ENCODE measurements at places on chromosomes 1 and 21.
A peak's percentile ranks its signal among the peaks of the same experiment; 100 is the strongest.

GRCh38 chr1:5491207-5491904 lies 500.9 kb downstream of the NPHP4 start:
- no peaks in the 10 kb centered on the region for H3K27me3 ChIP-seq
- H3K4me1 ChIP-seq = no peaks in the 10 kb centered on the region
- no peak for DNase-seq
- H3K4me3 ChIP-seq = no peak overlapping the region

DNA sequence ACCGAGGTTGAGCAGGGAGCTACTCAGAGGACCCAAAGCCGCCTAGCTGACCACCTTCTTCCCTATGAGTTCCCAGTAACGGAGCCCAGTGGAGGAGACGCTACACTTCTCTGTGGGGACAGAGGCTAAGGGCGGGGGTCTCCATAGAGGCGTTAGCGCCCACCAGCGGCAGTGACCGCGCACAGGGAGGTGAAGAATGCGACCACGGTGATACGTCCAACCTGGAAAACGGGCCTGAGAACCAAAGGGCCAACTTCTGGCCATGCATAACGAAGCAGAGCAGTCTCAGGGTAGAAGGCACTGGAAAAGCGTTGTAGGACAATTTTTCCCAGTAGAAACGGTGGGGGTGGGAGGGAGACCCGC lies 400 bp upstream of the COG2 start:
- peaks cover 13% of the 10 kb centered on the region for H3K27me3 ChIP-seq
- peak overlapping the region; percentile 94 for H3K4me3 ChIP-seq
- peaks cover 34% of the 10 kb centered on the region for H3K4me1 ChIP-seq
- peak overlapping the region; percentile 48 for H3K27ac ChIP-seq
- no peak for DNase-seq
- H3K36me3 ChIP-seq = peaks cover 5% of the 10 kb centered on the region

- H3K4me1 ChIP-seq = peaks cover 8% of the 10 kb centered on the region
- H3K27me3 ChIP-seq = no peaks in the 10 kb centered on the region
- no peak overlapping the region for H3K4me3 ChIP-seq
These were observed 47.4 kb upstream of the WNT2B start for GRCh38 chr1:112461200-112461871.

DNA sequence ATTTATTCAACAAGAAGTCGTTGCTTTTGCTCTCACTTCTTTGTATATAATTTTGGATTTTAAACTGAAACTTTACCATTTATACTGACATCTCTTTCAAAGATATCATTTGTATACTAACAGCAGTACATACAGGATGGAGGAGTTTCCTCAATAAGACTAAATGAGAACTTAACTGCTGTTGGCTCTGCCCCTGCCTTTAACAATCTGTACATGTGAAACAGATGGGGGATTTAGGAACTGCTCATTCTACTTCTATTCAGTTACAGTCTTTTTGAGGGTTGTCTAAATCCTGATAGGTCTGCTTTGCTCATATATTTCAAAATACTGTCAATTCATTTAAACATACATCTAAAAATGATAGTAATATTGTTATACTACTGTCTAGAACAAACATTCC lies 663.2 kb downstream of the ADGRL2 start:
- no peak overlapping the region for H3K4me3 ChIP-seq
- H3K4me1 ChIP-seq = no peaks in the 10 kb centered on the region
- no peak overlapping the region for H3K27ac ChIP-seq
- H3K36me3 ChIP-seq = no peaks in the 10 kb centered on the region
- no peaks in the 10 kb centered on the region for H3K27me3 ChIP-seq

DNA sequence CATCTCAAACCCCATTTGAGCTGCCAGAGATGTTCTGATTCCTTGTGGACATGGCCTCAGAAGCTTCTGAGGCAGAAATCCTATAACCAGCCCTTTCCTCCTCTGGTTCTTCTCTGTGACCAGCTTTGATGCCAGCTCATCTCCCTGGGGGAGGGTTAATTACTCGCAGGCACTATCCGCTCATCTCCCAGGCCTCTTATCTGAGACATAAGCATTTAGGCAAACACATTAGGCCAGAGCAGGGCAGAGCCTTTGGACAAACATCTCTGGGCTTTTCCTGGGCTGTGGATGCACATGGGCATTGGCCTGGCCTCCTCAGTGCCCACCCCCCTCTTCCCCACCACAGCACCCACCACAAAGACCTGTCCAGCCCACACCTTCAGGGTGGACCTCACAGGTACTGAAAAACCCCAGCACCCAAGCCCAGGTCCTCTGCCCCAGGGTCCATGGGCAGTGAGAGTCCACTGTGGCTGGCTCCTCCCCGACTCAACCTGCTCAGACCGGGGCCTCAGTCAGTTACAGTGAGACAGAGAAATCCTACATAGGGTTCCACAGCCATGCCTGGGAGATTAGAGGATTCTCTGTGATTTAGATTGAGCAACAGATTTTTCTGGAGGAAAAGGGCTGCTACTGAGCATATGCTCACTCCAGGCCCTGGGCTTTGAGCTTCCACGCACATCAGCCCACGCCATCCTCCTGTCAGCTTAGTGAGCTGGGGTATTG lies 26.9 kb downstream of the IGSF21 start:
- no peak for DNase-seq
- H3K4me1 ChIP-seq = no peaks in the 10 kb centered on the region
- H3K27me3 ChIP-seq = peaks cover 2% of the 10 kb centered on the region
- H3K36me3 ChIP-seq = no peaks in the 10 kb centered on the region
- H3K27ac ChIP-seq = no peak overlapping the region

- H3K27me3 ChIP-seq = no peaks in the 10 kb centered on the region
- peak overlapping the region; percentile 36 for H3K4me3 ChIP-seq
- peaks cover 74% of the 10 kb centered on the region for H3K4me1 ChIP-seq
- peaks cover 73% of the 10 kb centered on the region for H3K36me3 ChIP-seq
- peak overlapping the region; percentile 68 for H3K27ac ChIP-seq
These were observed 5.9 kb downstream of the SSBP3 start for GRCh38 chr1:54400329-54400728.

GRCh38 chr1:41404308-41404761 lies 43.1 kb downstream of the FOXO6 start:
- H3K36me3 ChIP-seq = no peaks in the 10 kb centered on the region
- no peak overlapping the region for H3K4me3 ChIP-seq
- H3K27me3 ChIP-seq = peaks cover 14% of the 10 kb centered on the region
- H3K27ac ChIP-seq = no peak overlapping the region

DNA sequence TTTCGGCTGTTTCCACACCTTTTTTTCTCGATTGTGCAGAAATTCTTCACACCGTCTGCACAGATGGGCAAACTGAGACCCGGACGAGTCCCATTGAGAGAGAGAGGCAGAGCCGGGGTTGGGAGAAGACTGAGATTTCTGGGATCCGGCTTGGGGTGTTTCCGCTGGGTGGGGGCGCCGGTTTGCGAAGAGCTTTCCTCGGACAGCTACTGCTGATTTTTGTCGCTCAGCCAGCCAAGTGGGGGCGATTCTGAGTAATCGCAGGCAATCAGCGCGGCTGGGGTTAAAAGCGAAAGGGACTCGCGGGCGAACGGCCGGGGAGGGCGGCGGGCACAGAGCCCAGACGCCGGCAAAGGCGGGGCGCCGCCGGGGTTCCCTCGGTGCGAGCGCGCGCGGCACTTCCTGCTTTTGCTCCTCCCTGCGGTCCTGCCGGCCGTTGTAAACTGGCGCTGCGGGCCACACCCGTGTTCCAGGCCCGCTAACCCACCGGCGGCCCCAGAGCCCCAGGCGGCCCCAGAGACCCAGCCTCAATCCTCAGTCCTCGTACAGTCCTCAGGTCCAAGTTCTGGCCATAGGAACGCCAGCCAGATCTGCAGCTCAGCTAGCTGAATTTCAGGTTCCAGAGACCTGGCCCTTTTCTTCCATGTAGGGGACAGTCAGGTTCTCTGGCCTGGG lies 32.4 kb upstream of the JUN start:
- peak overlapping the region; percentile 81 for H3K4me3 ChIP-seq
- DNase-seq = peak; percentile 90
- peaks cover 33% of the 10 kb centered on the region for H3K4me1 ChIP-seq
- H3K27me3 ChIP-seq = no peaks in the 10 kb centered on the region
- no peaks in the 10 kb centered on the region for H3K36me3 ChIP-seq

- no peaks in the 10 kb centered on the region for H3K27me3 ChIP-seq
- no peak overlapping the region for H3K27ac ChIP-seq
- peaks cover 64% of the 10 kb centered on the region for H3K4me1 ChIP-seq
- DNase-seq = peak; percentile 37
- H3K4me3 ChIP-seq = no peak overlapping the region
These were observed 3.7 kb upstream of the SEMA4A start for GRCh38 chr1:156149374-156150332.

- H3K4me3 ChIP-seq = no peak overlapping the region
- H3K36me3 ChIP-seq = no peaks in the 10 kb centered on the region
- no peak overlapping the region for H3K27ac ChIP-seq
- no peaks in the 10 kb centered on the region for H3K27me3 ChIP-seq
- peaks cover 2% of the 10 kb centered on the region for H3K4me1 ChIP-seq
These were observed 125.0 kb upstream of the IVNS1ABP start for GRCh38 chr1:185442050-185442449.

DNA sequence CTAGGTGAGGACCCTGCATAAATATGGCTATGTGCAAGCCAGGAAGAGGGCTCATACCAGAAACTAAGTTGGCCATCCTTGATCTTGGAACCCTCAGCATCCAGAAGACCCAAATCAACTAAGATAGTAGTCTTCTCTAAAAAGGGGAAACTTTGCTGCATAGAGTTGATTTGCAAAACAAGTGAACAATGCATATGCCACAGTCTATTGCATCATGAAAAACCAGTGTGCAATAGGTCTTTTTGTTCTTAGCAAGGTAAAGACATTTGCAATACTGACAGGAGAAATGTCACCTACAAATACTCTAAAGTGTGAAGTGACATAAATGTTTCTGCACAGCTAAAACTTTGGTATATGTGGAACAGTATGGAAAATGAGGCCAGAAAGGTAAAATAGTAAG lies 2.0 kb upstream of the IFI16 start:
- H3K4me3 ChIP-seq = peak overlapping the region; percentile 10
- peaks cover 39% of the 10 kb centered on the region for H3K4me1 ChIP-seq
- no peaks in the 10 kb centered on the region for H3K27me3 ChIP-seq

- H3K4me1 ChIP-seq = peaks cover 31% of the 10 kb centered on the region
- H3K27ac ChIP-seq = no peak overlapping the region
These were observed 4.3 kb downstream of the TRIM46 start for GRCh38 chr1:155177918-155178281.

- peaks cover 1% of the 10 kb centered on the region for H3K27me3 ChIP-seq
- H3K4me3 ChIP-seq = no peak overlapping the region
- DNase-seq = no peak
- no peaks in the 10 kb centered on the region for H3K4me1 ChIP-seq
- no peaks in the 10 kb centered on the region for H3K36me3 ChIP-seq
- no peak overlapping the region for H3K27ac ChIP-seq
These were observed 333.6 kb upstream of the CAMK1G start for GRCh38 chr1:209249785-209250440.

GRCh38 chr1:209755926-209756614 lies at the start of gene TRAF3IP3:
Gene TRAF3IP3 (plus strand): TSS chr1:209756053. CDS start chr1:209760040, 3,987 bp downstream.
- H3K4me1 ChIP-seq = peaks cover 75% of the 10 kb centered on the region
- H3K36me3 ChIP-seq = peaks cover 47% of the 10 kb centered on the region
- peak within 1 kb of the TSS; percentile 92 for H3K4me3 ChIP-seq
- H3K27ac ChIP-seq = peak within 1 kb of the TSS; percentile 98
- no peaks in the 10 kb centered on the region for H3K27me3 ChIP-seq

DNA sequence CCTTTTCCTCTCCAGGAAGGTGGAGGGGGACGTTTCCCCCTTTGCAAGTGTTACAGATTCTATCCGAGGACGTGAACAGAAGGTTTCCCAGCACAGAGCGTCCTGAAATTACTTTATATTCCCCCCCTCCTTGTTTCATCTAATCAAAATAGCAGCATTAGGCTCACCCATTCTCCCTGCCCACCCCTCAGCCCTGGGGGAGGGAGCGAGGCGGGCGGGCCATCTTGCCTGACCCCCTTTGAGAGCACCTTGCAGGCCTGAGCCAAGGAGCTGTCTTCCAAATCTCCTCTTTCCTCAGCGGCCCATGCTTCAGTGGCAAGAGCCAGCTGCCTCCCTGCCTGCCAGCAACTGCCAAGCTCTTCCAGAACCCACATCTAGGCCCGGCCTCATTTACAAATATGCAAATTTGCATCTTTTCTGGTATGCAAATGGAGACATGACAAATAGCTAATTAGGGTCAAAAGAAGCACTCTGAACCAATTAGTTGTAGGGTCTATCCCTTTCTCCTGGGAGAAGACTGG lies 69.1 kb upstream of the POU3F1 start:
- H3K27me3 ChIP-seq = no peaks in the 10 kb centered on the region
- no peak overlapping the region for H3K4me3 ChIP-seq
- H3K36me3 ChIP-seq = no peaks in the 10 kb centered on the region
- no peaks in the 10 kb centered on the region for H3K4me1 ChIP-seq

DNA sequence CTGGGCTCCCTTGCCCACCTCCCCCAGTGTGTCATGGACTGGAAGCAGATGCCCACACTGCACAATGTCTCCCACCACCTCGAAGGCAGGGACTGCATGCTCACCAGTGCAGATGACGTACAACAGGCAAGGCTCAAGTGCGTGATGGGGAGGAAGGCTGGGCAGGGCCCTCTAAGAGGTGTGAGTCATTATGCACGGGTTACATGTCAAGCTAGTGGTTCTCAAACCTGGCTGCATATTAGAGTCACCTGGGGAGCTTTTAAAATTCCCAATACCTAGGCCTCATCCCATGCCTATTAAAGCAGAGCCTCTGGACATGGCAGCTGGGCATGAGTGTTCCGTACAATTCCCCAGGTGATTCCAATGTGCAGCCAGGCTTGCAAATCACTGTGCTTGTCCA lies 137.9 kb upstream of the NGF start:
- H3K4me1 ChIP-seq = no peaks in the 10 kb centered on the region
- no peak overlapping the region for H3K4me3 ChIP-seq
- H3K27me3 ChIP-seq = peaks cover 11% of the 10 kb centered on the region
- H3K36me3 ChIP-seq = no peaks in the 10 kb centered on the region
- no peak overlapping the region for H3K27ac ChIP-seq

GRCh38 chr1:63198871-63199394 lies 123.4 kb upstream of the FOXD3 start:
- H3K36me3 ChIP-seq = no peaks in the 10 kb centered on the region
- H3K27me3 ChIP-seq = peaks cover 7% of the 10 kb centered on the region
- no peak overlapping the region for H3K4me3 ChIP-seq
- H3K4me1 ChIP-seq = no peaks in the 10 kb centered on the region
- H3K27ac ChIP-seq = no peak overlapping the region
- no peak for DNase-seq

DNA sequence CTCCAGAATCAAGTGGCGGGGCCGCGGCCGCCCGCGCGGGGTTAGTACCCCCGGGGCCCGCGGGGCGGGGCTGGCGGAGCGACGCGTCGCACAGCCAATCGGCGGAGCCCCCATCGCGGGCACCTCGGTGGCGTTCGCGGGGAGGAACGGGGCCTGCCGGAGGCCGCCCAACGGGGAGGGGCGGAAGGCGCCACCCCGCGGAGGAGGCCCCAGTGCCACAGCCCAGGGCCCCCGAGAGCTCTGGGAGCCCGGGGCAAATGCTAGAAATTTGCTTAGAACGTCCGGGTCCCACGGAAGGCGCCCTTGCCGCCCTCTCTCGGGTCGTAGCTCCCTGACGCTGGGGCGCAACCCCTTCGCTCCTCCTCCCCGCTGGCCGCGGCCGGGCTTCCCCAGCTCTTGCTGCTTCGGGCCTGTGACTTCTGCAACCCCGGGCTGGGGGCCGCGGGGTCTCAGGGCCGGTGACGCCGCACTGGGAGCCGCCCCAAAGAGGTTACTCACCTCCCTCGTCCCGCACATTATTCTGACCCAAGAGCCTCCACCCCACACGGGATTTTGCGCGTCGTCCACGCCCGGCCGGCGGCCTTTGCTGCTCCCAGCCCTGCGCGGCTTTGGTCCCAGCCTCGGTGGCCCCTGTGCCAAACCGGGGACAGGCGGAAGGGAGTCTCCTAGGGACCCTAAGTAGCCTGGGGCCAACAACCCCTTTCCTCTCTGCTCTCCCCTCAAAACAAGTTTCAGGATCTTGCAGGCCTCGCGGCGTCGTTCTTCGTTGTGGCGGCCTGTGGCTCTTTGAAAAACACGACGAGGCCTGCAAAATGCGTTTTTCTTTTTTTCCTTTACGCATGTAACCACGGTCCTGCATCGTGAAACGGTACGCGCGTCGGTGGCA lies at the start of gene RUNX3:
Gene RUNX3, minus strand, starts transcription at position 17 of the 886 bp plus-strand sequence. CDS start 408 bp downstream, outside the sequence.
- peak within 1 kb of the TSS; percentile 92 for H3K27ac ChIP-seq
- H3K4me1 ChIP-seq = peaks cover 66% of the 10 kb centered on the region
- no peaks in the 10 kb centered on the region for H3K27me3 ChIP-seq
- H3K36me3 ChIP-seq = peaks cover 42% of the 10 kb centered on the region

All from activated naive CD4-positive, alpha-beta T cell treated with anti-CD3 and anti-CD28 coated beads for 36 hours (primary cell).